ENCODE measurements at places on chromosomes 4 and X. TPM values are rescaled to one million over a fixed set of nuclear protein-coding genes. Genes with fewer than 3 reads are reported as not detected.

ZNF630 gene
- total RNA-seq, result 2.0 TPM

TMSB15C gene
- total RNA-seq, result 3.5 TPM

TMSB15A gene
- total RNA-seq, result 0.44 TPM

EDA2R gene
- 7.6 TPM for total RNA-seq

HS6ST2 gene
- 0.82 TPM for total RNA-seq

MAGT1 gene
- total RNA-seq, result 73.9 TPM

CLDN34 gene
- 0.35 TPM for total RNA-seq

KCND1 gene
- 0.78 TPM for total RNA-seq

MAGEA8 gene
- total RNA-seq, result not detected

MAGEE1 gene
- total RNA-seq, result 3.3 TPM

PNPLA4 gene
- total RNA-seq, result 10.1 TPM

GPR34 gene
- not detected for total RNA-seq

TRIM60 gene
- not detected for total RNA-seq

DAPP1 gene
- not detected for total RNA-seq

NHSL2 gene
- 36.9 TPM for total RNA-seq

TLR3 gene
- 2.9 TPM for total RNA-seq

DMD gene
- total RNA-seq, result 1.6 TPM

IL3RA gene
- 77.7 TPM for total RNA-seq

GAGE12E gene
- total RNA-seq, result not detected

PHOX2B gene
- not detected for total RNA-seq

RELL1 gene
- total RNA-seq, result 199 TPM

RASGEF1B gene
- total RNA-seq, result 0.10 TPM

MAGEC3 gene
- not detected for total RNA-seq

ODAPH gene
- total RNA-seq, result not detected

IBSP gene
- total RNA-seq, result not detected

ITIH6 gene
- under 0.01 TPM for total RNA-seq

CTAG1A gene
- not detected for total RNA-seq

VCX3A gene
- total RNA-seq, result not detected
